ENCODE measurements at places on chromosomes 11 and 22.

GRCh38 chr22:28346308-28346707, 333.3 kb downstream of the TTC28 start:
- DNase-seq: no peak

GRCh38 chr22:26835929-26836528, 178.6 kb downstream of the MIAT start:
- DNase-seq: peak; percentile 22

DNA sequence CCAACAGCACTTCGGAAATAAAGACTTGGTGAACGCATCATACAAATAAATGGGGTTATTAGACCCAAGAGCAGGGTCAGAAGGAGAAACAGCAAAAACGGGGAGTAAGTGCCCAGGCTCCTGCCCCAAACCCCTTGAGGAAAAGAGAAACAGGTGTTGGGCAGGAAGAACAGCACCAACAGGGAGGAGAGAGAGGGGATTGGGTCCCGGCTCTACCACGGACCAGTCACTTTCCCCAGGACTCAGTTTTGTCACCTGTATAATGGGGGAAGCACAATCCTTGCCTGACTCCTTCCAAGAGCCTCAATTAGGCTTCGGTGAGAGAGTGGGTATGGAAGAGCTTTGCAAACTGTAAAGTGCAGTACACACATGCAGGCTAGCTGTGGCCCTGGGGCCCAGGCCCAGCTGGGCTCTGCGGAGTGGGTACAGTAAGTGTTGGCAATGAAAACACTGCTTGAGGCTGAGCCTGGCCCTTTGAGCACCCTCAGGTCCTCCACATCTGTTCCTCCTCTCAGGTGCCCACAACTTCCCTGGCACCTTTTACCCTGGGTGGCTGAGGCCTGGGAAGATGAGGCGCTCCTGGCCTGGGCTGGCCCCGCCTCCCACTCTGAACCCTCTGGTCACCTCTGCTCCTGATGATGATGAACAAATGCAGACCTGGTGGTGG, 8.9 kb downstream of the SLC29A2 start:
- DNase-seq: no peak

GRCh38 chr11:9687711-9688477, 24.0 kb downstream of the SWAP70 start:
- no peak for DNase-seq

- no peak for DNase-seq
Observed at GRCh38 chr11:121930004-121930965, 185.7 kb downstream of the BLID start.

DNA sequence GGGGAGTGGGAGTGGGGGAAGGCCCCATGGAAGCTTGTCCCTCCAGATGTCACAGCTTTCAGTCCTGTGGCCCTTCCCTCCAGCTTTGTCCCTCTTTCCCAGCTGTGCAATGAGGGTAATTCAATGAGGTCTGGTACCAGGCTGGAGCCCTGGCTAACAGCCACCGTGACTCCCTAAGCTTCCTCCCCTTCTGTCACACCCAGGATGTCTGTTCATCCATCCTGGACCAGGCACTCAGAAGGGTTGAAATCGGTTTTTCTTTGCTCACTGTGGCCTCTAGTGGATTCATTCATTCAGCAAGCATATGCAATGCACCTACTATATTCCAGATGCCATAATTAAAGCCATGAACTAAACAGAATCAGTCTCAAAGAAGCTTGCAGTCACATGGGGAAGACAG, 38.7 kb downstream of the SYT13 start:
- DNase-seq: no peak

GRCh38 chr11:65851083-65851579, 6.8 kb downstream of the CFL1 start:
- no peak for DNase-seq

DNA sequence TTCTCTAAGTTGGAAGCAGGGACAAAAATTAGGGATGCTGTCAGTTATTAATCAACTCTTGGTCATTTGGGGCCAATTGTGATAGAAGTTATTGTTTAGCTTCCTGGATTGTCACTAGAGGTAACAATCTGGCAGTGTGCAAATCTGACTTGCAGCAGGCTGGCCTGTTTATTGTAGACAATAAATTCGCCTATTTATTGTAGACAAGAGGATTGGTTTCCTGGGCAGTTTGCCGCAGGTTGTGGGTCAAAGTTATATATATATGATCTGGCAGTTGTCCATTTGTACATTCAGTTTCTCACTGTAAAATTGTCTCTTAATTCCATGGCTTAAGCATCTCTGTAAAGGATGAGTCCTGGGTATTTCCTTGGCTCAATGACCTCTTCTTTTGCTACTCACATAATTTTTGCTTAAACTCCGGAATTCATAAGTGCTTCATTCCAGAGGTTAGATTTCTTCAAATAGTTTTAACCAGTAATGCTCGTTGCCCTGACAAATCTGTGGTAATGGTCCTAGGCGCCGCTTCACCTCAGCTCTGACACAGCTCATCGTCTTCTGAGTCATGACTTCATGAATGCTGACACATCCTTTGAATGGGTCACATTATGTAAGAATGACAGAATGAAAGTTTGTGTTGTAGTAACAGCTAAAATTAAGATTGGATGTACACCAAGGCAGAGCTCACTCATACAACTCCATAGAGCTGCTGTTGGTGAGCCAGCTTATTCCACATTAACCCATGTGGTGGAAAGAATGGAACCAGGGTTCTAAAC, 7.8 kb upstream of the MMP3 start:
- no peak for DNase-seq

GRCh38 chr11:101442171-101442570, 141.6 kb downstream of the TRPC6 start:
- no peak for DNase-seq

GRCh38 chr11:45237711-45238315, 48.3 kb downstream of the SYT13 start:
- DNase-seq: no peak

- no peak for DNase-seq
Observed at GRCh38 chr11:47971501-47971900, 8.9 kb upstream of the PTPRJ start.

DNA sequence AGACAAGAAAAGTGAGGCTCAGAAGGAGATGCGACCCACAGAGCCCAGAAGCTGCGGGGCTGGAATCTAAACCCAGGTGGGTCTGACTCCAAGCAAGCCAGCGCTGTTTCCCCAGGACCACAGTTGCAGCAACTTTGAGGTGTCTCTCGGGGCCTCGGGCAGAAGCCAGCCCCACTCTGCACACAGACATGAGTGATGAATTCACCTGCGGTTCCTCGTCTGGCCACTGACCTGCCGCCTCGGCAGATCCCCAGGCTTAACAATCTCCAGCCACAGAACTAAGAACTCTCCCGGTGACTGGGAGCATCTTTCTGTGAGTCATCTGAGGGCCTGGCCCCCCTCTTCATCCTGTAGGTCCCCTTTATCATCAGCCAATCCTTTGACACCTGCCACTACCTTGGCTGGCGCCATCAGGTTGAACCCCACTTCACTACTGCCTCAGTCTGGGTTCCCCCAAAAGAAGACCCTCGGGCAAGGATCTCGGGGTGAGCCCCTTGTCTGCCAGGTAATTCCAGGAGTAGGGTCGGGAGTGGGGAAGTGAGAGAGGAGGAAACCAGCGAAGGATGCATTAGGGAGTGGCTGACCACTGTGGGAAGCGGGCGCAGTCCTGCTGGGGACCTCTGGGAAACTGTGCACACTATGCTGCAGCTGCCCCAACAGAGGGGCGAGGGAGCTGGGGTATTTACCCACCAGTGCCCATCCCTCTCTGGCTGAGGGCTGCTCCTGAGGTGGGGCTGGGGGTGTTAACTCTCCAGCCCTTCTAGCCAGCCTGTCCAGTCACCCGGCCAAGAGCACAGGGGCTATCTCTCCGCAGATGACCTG, 33.0 kb upstream of the MN1 start:
- DNase-seq: no peak

DNA sequence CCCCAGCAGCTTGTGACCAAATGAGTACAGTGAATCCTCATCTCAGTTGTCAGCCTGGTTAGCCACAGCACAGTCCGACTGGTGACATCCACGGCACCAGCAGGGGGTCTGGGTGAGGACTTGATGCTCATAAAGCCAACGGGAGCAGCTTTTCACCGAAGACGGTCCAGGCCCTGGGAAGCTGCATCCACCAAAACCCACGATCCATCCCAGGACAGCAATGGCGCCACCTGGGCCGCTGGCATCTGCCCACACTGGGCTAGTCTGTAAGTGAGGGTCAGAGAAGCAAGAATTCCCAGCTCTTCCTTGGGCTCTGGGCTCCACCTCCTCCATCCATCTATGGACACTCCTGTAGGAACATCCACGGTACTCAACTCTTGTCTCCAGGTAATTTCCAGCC, 25.1 kb upstream of the FXYD6 start:
- no peak for DNase-seq

GRCh38 chr11:73413256-73413655, 37.1 kb downstream of the RELT start:
- no peak for DNase-seq

GRCh38 chr11:25890626-25891260, 441.2 kb upstream of the ANO3 start:
- no peak for DNase-seq

DNA sequence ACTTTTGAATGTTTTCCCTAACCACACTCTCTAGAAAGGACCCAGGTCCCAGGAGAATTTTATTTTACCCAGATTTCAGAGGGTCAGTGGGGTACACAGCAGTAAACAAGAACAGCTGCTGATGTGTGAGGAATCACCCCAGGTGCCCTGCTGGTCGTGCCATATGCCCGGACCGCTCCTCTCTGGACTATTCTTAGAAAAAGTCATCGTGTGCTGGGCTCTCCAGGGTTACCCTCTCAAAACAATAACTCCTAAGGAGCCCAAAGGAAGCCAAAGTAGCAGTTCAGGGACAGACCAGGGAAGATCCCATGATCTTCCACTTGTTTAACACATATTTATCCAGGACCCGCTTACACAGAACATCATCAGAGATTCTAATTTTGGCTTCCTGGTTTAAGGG, 29.7 kb downstream of the LRP4 start:
- DNase-seq: no peak

- peak; percentile 78 for DNase-seq
Observed at GRCh38 chr11:20861322-20861721, 191.9 kb downstream of the NELL1 start.

- DNase-seq: no peak
Observed at GRCh38 chr11:17762309-17762974, 27.9 kb downstream of the KCNC1 start.

DNA sequence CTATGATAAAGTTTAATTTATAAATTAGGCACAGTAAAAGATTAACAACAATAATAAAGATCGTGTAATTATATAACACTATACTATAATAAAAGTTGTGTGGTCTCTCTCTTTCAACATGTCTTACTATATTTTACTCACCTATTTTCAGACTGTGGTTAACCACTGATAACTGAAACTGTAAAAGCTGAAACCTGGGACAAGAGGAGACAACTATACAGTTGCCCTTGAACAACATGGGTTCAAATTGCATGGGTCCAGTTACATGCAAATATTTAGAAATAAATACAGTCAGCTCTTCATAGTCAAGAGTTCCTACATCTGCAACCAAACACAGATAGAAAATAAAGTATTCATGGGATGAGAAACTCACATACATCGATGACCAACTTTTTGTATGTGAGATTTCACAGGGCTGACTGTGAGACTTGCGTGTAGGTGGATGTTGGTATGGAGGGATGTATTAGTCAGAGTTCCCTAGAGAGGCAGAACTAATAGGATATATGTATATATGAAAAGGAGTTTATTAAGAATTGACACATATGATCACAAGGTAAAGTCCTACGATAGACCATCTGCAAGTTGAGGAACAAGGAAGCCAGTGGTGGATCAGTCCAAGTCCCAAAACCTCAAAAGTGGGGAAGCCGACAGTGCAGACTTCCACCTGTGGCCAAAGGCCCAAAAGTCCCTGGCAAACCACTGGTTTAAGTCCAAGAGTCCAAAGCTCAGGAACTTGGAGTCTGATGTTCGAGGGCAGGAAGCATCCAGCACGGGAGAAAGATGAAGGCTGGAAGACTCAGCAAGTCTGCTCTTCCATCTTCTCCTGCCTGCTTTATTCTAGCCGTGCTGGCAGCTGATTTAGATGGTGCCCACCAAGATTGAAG, 359.5 kb downstream of the INSC start:
- no peak for DNase-seq

- DNase-seq: no peak
Observed at GRCh38 chr11:128048121-128048520, 539.2 kb downstream of the ETS1 start.

DNA sequence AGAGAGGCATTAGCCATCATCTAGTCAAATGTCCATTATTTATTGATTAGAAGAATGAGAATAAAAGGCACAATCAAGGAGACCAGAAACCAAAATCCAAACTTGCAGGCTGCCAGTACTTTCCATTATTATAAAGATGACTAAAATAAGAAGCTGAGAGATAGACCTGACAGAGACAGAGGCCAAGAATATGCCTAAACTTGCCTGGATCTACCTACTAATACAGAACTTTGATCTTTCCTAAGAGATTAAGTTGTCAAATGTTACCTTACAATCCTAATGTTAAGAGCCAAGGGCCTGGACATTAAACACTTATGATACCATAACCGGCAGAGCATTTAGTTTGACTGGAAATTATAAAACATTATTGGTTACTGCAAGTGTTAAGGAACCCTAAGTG, 6.2 kb downstream of the LGR4 start:
- no peak for DNase-seq

DNA sequence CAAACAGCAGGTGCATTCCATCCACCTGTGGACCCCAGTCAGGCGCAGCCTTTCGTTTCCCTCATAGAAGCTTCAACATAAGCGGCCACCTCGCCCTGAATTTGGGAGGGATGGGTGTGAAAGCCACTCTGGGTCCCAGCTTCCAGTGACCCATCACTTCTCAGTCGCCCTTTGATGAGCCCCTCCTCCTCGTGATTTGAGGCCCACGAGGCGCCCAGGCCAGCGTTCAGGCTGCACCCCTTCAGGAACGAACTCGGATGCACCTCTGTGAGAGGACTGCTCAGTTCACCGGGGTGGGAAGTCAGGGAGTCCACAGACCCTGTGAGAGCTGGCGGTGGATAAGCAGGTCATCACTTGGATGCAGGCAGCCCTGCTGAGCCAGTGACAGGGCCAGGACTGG, 1118.2 kb downstream of the BRD1 start:
- no peak for DNase-seq

DNA sequence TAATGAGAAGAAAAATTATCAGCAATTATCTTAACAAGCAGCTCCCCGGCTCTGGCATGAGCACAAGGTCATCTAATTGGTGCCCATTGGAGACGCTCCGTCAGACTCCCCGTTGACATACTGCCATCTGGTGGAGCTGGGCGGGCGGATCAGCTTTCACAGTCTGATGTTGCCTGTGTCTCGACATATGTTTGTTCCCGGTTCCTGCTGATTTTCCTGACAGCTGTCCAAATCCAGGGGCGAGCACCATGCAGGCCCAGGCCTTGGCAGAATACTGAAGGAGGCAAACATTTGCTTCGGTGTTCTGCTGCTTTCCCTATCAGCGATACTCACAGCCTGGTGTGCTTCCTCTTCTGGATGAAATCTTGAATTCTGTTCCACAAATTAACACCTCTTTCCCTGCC, 43.8 kb upstream of the BARX2 start:
- peak; percentile 99 for DNase-seq

DNA sequence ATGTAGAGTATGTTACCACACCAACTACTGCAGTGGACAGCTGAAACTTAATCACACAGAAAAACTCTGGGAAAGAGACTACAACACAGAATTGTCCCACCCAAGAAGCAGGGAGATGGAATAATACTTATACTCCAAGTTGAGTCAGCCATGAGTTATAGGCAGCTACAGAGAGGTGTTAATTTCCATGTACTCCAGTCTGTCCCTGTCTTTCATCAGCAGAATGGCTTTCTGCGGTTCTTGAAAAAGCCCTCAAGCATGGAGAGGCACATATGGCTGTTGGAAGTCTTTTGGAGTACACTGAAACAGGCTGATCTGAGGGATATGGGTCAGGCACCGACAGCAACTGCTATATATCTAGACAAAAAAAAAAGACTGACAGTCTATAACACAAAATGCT, 219.5 kb downstream of the DLG2 start:
- peak; percentile 89 for DNase-seq

Measured in NCI-H510A treated with DMSO at 0.1 percent for 48 hours (cell line).